ENCODE measurements at places on chromosomes 16 and 17.

GRCh38 chr17:60311936-60312335 is 80.0 kb downstream of the USP32 start:
- DNase-seq: no peak

- DNase-seq: no peak
These were observed 47.5 kb upstream of the RRN3 start for GRCh38 chr16:15141586-15141985.

DNA sequence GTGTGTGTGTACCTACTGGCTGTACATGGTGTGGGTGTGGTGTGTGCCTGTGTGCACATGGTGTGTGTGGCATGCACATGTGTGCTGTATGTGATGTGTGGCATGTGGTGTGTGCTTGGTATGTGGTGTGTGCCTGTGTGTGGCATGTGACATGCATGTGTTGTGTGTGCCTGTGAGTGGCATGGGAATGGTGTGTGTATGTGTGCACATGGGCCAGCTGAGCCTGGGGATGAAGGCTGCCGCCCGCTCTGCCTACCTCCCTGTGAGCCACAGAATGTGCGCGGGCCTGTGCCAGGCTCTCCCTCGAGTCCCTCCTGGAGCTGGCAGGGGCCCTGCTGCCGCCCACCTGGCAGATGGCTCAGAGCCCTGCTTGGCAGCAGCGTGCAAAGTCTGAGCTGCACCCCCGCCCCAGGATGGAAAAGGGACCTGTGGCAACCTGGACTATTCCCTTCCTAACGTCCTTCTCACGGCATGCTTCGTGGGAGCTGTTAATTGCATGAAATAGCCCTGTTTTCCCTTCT is 9.3 kb downstream of the PRSS27 start:
- no peak for DNase-seq

DNA sequence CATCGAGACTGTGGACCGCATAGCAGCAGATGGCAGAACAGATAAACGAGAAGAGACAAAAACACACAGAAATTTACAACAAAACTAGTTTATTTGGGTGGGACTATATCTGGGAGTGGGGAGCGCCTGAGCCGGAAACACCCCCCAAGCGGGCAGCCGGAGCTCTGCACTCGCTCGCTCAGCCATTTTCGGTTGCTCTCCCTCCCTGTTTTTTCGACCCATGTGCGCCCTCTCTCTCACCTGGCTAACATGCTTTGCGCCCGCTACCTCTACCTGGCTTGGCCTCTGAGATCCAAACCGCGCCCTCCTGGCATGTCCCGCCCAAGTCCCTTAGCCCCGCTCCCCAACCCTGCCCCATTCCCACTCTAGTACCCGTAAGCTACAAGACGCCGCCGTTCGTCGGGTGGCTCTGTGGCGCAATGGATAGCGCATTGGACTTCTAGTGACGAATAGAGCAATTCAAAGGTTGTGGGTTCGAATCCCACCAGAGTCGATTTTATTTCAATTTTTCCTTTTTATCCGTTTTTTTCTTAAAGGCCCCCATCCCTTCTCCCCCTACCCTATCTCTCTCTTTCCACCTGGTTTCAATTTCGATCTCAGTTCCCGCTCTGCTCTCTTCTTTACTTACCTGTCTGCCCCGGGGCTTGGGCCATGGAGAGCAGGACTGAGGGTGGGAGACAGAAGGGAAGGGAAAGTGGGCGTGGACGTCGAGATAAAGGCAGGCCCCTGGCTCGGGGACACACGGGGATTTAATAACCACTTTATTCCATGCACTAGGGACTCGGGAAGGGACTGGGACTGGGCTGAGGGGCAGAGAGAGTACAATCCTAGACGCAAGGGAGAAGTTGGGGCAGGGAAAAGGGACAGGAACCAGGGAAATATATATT is 2.4 kb upstream of the ALOXE3 start:
- DNase-seq: peak; percentile 76

DNA sequence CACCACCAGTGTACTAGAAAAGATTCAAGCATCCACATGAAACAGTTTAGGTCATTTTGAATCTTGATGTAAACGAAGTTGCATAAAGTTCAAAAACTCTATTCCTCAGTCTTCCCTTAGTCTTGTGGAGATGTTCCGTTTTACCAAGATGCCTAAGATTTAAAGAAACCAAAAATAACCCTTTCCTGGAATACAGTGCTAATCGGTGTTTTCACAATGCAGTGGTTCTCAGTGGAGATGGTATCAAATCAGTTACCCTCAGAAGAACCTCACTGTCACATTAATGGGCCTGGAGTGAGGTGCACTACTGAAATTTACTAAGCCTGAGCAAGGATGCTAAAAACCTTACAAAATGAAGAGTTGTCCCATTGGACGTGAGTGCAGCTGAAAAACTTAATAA is 9.1 kb downstream of the PTRH2 start:
- no peak for DNase-seq

DNA sequence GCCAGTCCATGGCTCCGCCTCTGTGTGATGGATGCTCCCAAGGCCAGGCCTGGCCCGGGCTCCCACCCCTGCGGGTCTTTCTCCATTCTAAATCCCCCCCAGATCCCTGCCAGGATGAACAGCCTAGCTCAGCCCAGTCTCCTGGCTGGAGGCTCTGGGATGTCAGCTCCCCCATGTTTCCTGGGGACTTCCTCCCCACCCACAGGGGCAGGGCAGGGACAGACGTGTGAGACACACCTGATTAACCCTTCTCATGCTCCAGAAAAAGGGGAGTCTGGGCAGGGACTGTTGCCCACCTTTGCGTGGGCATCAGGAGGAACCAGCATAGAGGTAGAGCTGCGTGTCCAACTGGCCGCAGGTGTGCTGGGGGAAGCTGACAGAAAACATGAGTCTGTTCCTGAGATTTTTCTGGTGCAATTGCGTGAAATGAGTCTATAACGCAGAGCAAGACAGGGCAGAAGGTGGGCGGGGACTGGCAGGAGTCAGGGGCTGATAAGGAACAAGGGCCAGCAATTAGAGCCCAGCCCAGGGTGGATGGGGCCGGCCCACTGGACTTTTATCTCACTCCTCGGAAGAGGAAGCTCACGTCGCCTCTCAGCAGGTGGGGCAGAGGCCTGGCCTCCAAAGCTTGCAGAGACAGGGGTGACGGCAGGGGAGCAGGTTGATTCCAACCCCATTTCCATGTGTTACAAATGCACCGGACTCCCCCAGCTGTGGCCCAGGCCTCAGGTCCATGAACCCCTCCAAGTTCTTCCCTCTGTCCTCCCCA is 238.2 kb downstream of the RBFOX3 start:
- no peak for DNase-seq

All from GM13977 (cell line).